CD8-positive, alpha-beta T cell (primary cell): ENCODE measurements at places on chromosomes 16 and 17.

DNA sequence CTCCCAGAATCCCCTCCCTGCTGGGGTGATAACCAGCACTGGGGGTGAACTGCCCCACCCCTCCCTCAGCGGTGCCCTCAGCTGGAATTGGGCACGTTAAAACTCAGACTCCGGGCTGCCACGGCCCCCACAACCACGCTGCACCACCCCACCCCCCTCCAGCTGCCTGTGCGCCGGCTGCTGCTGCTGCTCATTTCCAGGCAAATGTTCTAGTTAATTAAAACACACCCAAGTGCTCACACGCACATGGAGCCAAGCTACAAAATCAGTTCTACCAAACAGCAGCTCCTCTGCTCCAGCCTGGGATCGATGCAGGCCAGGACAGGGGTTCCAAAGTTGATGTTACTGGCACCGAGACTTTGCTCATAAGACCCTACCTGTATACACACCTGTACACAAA, 180.5 kb downstream of the ZNF423 start:
- DNase-seq = no peak

DNA sequence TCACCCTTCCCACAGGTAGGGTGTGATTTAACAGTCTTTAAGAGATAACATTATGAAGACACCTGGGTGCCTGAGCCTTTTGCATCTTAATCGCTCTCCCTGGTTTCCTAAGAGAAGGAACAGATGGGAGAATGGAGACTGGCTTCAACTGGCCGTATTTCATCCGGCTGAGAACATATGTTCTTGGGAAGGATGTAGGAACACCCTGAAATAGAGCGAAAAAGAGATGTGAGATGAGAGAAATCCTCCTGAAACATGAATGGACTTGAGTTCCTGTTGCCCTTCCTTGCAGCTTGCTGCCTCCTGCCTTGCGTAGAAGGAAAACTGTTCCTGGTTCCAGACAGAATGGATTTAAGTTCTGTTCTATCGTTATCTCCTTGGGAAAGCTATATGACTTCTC, 385.4 kb upstream of the RBFOX1 start:
- no peak for DNase-seq

DNA sequence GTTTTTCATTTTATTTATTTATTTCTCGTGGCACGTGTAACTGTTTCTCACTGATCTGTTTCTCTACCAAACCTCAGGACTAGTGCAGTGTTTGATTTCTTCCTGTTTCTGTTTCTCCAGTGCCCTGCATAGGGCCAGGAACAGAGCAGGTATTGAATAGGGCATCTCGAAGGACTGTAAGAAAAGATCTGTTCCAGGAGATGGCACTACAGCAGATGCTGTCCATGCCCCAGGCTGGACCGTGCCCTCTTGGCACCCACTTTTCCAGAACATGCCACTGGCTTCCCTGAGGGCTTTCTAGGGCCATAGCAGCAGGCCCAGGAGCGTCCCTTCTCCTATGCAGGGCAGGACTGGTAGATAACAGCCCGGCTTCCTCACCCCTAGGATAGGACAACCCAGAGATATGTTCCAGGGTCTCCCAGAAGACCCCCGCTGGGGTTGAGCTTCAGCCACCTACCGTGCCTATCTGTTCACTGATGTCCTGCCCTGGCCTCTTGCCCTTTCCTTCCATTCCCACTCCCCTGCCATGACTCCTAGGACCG, 4.4 kb downstream of the SNX20 start:
- DNase-seq = no peak

DNA sequence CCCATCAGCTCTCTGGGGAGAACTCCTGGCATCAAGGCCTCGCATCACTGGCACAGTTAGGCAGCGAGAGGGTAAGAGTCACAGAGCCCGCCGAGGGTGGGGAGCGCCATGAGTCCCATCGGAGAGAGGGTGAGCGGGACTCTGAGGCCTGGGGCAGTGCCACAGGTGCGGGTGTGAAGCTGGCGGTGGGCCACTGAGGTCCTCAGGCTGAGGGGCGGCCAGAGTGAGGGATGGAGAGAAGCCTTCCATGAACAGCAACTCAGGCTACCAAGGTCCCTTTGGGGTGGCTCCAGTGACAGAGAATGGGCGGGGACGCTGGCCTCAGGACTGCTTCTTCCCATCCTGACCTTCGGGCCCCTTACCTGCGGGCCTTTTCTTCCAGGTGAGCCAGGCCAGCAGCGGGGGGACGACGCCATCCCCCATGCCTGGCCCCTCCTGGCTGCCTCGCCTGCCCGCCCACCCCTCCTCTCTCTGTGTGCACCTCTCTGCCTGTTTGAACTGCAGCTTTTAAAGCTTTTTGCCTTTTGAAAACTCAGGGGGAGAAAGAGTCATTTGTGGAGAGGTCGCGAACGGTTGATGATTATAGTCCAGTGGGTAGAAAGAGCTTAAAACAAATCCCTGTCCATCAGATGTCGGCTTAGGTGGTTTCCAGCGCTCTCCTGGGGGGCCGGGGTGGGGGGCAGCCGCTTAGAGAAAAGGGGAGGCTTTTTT, 149.3 kb upstream of the GSE1 start:
- DNase-seq = no peak

- DNase-seq = no peak
Measured at GRCh38 chr17:10125531-10126275, 72.7 kb downstream of the GAS7 start.
